Activated T-cell treated with anti-CD3 and anti-CD28 coated beads, Interleukin-2, amount 50 U/mL, for 72 hours (primary cell): ENCODE measurements at places on chromosomes 2 and 18.
A peak's percentile ranks its signal among the peaks of the same experiment; 100 is the strongest.

GRCh38 chr18:27599202-27599829 is 414.2 kb upstream of the CHST9 start:
- peak; percentile 30 for DNase-seq

- DNase-seq: peak; percentile 88
Observed at GRCh38 chr2:134668821-134669220, 50.0 kb downstream of the TMEM163 start.

DNA sequence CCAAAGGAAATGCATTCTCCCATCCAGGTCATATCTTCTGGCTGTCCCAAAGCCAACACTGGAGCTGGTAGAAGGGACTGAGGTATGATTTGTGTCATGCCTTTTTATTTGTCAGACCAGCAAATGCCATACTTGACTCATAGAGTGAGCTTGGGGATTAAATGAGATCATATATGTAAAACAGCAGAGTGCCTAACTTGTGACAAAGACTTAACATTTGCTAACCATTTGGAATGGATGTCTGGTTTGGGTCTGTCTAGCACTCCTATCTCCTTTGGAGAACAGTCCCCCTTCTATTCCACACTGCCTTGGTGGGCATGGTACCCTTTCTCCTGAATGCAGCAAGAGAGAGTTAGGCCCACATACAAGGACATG is 128.5 kb upstream of the LGALSL start:
- peak; percentile 36 for DNase-seq

DNA sequence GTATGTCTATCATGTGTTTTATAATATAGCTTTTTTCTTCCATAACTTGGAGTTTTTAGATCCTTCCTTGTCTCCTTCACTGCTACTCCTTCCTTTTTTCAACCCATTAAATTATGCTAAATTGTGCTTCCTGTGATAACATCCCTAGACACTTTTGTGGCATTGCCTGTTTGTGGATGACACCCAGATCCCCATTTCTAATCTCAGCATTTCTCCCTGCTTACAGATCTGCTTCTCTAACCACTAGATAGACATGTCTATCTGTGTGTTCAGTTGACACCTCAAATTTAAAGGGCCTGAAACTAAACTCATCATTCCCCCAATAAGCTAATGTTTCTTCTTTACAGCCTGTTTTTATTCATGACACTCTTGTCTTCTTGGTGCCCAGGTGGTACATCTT is 244.8 kb downstream of the BABAM2 start:
- DNase-seq: no peak

DNA sequence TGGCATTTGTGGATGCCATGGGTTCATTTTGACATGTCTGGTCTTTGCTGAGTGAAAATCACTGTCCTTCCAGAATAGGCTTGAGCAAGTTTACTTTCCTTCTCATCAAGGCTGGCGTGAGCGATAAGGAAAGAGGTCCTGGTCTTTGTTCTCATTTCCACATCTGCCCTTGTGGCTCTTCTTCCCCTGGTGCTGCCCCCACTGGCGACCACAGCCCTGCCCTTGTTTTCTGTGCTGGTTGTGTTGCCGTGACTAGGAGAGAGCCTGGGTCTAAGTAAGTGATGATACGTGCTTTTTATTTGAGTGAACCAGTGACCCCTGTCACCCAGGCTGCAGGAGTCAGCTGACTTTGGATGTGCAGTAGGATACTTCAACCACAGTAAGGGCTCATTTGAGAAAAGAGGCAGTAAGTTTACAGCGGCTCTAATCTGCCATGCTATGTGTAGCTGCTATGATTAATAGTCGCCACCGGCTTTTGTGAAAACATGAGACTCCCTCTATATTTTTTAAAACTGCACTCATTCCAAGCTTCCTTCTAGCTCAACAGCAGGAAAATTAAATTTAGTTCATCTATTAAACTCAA is 441.7 kb downstream of the RNF144A start:
- DNase-seq: peak; percentile 10
